Stimulated activated CD4-positive, alpha-beta T cell treated with anti-CD3 and anti-CD28 coated beads, Interleukin-1b, Interleukin-23, amount 100 ng/mL, for 48 hours (primary cell): ENCODE measurements at places on chromosomes 4 and X.

DNA sequence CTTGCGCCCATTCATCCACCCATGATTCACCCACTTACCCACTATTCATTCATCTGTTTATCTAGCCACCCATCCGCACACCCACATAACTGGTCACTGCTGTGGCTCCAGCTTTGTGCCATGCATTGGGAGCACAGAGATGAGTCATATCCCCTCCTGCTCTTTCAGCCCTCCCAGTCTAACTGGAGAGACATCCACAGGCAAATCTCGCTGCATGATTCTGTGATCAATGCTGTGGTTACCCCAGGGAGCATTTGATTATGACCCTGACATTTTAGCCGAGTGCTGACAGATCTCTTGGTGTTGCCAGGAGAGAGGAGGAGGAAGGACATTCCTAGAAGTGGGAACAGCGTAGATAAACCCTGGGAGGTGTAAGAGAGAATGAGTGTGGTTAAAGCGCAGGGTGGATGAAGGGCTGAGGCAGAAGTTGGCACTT lies 10.4 kb upstream of the PORCN start:
- no peak for DNase-seq

- DNase-seq = no peak
Measured at GRCh38 chr4:159190651-159191050, 87.8 kb downstream of the RAPGEF2 start.

- peak; percentile 35 for DNase-seq
Measured at GRCh38 chr4:18593297-18594002, 571.9 kb upstream of the LCORL start.

- DNase-seq = no peak
Measured at GRCh38 chrX:9581771-9582385, 117.0 kb downstream of the TBL1X start.

DNA sequence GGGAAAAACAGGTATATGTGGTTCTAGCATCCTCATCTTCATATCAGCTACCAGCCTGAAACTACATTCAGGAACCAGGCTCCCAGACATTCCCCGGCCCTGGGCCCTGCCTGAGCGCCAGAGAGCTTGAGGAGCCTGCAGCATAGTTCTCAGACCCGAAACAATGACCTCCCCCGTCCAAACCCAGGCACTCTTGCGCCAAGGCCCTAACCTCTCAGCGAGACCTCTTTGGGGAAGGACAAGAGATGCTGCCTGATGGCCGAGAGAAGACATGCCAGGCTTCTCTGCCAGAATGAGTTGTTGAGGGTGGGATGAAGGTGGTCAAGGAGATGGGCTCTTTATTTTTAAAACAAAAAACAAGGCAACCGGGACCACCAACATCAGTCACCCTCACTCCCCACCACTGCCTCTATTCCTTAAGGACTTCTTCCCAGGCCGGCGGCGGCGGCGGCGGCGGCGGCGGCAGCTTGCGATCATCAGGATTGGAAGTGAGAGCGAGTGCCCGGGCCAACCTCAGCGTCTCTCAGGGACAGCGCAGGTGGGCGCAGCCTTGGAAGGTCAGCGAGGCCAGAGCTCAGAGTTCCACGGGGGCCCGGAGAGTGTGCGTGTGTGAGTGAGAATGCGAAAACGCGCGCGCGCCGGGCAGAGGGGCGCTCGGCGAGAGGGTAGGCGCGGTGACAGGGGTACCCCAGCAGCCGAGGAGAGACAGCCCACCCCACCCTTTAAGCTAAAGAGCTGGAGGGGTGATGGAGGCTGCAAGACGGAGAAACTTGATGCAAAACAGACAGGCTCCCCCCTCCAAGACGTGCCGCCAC lies 601 bp downstream of the INPP4B start:
- no peak for DNase-seq

- no peak for DNase-seq
Measured at GRCh38 chrX:108331126-108331909, 106.9 kb downstream of the COL4A6 start.

- DNase-seq = no peak
Measured at GRCh38 chr4:74659576-74660411, 134.5 kb downstream of the BTC start.

- no peak for DNase-seq
Measured at GRCh38 chrX:131270080-131270479, 19.0 kb downstream of the IGSF1 start.

DNA sequence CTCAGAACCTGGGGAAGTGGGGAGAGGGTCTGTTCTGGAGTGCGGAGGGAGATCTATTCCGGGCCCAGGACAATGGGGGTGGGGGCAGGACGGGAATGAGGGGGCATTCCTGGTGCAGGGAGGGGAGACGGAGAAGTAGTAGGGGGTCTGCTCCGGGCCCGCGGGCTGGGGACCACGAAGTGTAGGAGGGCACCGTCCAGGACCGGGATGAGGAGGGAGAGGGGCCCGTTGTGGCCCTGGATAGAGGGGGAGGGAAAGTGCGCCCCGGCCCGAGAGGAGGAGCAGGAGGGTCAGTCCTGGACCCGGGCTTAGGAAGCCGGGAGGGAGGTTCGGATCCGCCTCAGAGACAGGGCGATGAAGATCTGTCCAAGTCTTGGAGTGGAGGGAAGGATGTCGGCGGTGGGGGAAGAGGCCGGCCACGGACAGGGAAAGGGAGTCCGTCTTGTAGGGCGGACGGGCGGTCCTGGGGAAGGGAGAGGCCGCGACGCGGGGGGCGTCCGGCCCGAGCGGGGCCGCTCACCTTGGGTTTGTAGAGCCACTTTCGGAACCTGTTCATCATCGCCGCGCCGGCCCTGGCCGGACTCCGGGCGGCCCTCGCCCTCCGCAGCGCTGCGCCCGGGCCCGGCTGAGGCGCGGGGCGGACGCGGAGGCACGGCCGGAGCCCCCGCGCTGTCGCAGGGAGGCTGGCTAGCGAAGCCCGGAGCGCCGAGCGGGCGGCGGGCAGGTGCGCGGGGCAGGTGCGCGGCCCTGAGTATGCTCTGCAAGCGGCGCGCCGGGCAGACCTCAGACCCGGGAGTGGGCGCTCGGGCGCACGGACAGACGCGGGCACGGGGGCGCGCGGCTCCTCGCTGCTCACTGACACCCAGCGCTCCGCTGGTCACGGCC lies at the start of gene ZFYVE28:
TSS of gene ZFYVE28 (minus strand) at position 881 of the 885 bp plus-strand sequence. CDS start at position 559, 322 bp downstream.
- DNase-seq = no peak
